ENCODE measurements at places on chromosomes 5 and 9.

DNA sequence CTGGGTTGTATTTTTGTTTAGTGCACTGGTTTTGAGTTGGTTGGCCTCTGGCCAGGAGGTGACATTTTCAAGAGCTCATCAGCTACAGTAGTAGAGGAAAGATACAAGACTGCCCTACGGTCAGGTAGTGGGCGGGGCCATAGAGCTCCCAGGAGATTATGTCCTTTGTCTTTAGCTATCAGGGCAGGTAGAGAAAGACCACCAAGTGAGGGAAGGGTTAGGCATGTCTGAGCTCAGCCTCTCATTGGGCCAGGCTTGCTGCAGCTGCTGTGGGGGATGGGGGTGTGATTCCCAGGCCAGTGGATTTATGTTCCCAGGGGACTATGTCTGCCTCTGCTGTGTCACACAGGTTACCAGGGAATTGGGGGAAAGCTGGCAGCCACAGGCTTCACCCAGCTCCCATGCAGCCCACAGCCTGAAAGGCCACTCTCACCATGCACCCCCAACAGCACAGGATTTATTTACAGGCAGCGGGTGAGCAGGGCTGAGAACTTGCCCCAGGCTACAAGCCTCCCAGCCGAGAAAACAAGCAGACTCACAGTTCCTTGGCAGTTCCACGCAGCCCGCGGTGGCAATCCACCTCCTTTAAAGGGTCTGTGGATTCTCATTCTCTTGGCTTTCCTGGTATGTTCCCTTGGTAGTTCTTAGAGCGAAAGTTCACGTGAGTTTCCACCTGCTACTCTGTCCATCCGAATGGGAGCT lies 37.5 kb upstream of the BOD1 start:
- no peak for DNase-seq

DNA sequence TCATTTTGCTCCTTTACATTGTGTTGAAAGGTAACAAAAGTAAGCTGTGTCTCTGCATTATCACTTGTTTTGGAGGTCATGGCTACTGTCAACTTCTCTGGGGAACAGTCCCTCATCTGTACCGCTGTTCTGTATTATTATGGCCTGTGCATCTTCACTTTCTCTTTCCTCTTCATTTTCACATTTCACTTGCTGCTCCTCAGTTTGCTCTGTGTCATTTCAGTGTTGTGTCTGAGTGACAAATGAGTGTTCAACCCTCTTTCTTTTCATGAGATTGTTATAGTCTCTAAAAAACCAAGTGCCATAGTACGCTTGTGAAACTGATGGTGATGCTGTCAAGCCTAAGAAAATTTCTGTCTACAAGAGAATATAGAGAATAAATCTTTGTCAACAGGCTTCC lies 122.0 kb upstream of the FER start:
- DNase-seq, result no peak

DNA sequence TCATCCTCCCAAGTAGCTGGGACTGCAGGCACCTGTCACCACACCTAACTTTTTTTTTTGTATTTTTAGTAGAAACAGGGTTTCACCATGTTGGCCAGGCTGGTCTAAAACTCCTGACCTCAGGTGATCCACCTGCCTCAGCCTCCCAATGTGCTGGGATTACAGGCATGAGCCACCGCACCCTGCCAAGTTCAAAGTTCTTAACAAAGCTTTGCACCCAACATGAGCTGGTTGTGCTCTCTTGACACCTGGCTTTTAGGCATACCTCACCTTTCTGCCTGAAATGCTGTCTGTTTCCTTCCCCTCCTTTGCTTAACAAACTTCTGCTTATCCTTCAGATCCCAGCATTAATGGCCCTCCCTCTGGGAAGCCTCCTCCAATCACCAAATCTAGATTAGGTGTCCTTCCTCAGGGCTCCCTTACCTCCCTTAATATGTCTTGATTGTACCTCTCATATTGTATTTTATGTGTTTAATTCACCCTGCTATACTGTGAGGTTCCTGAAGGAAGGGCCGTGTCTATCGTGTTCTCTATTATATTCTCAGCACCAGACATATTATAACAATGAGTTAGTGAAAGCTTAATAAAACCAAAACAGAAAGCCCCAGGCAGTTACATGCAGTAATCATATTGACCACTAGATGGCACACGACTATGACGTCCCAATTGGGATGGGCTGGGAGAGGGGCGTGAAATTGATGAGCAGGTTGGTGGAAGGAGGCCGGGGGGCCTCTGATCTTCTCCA lies 62.9 kb upstream of the PPARGC1B start:
- no peak for DNase-seq

DNA sequence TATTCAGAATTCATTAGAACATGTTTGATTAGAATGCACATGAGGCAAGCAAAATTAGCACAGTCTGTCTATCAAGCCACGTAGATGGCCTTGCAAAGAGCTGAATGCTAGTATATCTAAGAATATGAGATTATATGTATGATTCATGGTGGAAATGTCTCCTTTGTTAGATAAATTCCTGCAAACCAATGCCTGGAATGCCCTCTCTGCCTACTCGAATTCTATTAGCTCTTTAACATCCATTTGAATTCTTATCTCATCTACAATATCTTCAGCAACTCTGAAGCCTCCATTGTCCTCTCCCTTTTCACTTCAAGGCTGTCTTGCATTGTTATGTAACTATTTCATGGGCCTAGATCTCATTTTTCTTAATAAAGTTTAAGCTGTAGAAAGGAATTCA lies 205.5 kb downstream of the TMC1 start:
- no peak for DNase-seq

- DNase-seq, result no peak
These were observed 717.4 kb downstream of the NR2F1-AS1 start for GRCh38 chr5:92863666-92864065.

GRCh38 chr5:34707451-34708107 lies 51.5 kb downstream of the RAI14 start:
- no peak for DNase-seq

DNA sequence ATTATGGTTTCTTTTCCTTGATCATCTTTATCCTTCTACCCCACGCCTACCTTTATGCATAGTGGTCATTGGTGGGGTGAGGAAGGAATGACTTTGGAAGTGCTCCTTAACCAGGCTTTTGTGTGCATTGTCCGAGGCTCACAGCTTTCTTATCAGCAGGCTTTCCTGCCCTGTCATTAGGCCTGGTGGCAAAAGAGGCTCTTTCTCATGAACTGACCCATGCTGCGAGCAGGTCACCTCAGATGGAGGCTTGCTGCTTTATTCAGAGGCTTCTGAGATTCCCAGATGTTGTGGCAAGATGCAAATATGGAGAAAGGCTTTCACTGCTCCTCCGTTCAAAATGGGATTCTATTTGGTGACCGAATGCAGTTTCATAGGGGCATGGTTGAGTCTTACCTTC lies 57.4 kb upstream of the DMRTA1 start:
- DNase-seq, result no peak

- DNase-seq, result no peak
These were observed 728.0 kb upstream of the C9orf72 start for GRCh38 chr9:28301281-28301680.

All from CD4-positive, alpha-beta T cell treated with Interleukin-15 for 1 hour (primary cell).